ENCODE measurements at places on chromosomes 5 and 9.

DNA sequence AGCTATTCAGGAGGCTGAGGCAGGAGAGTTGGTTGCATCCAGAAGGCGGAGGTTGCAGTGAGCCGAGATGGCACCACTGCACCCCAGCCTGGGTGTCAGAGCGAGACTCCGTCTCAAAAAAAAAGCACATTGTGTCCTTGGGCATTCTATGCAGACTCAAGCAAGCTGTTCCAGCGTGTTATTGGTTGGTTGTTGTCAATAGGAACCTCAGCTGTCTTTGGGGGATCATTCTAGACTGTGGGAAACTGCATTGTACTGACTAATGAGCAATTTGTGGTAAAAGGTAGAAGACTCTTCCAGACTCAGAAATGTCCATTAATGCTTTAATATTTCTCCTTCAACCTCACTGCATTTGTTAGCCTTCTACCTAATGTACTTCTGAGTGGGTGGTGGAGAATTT is 379.5 kb upstream of the GRAMD2B start:
- no peak for DNase-seq

DNA sequence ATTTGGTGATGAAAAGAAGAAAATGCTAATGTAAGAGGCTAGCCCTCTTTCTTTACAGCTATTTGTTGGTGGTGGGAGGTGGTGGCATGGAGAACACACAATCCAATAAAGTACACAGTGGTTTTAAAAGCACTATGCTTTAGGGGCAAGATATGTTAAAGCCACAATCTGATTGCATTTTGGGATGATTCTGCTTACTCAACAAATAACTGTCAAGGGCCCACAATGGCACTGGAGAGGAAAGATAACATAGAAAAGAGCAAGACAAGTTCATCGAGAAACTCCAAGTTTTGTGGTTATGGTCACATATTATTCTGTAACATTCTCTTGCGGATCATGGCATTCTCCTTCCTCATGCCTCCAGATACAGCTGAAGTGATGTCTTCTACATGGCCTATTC is 38.8 kb downstream of the OTP start:
- no peak for DNase-seq

GRCh38 chr5:135467051-135467625 is 15.0 kb upstream of the TIFAB start:
- no peak for DNase-seq

DNA sequence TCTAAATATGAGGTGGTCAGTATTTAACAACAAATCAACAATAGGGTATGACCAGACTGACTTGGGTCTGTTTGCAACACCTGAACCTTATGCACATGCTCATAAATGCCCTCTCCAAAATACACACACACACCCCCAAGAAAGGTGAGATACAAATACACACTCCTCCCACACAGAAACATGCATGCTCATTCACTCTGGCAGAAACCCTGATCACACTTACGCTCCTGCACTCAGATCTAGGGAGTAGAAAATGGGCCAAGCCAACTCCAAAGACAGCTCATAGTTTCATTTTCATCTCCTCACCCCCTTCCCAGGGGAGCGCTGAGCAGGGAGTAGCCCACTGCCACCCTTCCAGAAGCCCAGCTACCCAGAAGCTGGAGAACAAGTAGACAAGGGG is 11.3 kb downstream of the TRIM7 start:
- DNase-seq, result no peak

GRCh38 chr9:69916950-69917349 is 96.3 kb downstream of the CFAP95 start:
- no peak for DNase-seq

- no peak for DNase-seq
These were observed 6.7 kb upstream of the PHF2 start for GRCh38 chr9:93569621-93570174.

- DNase-seq, result peak; percentile 51
These were observed 643 bp downstream of the PLEKHG4B start for GRCh38 chr5:92401-93220.

GRCh38 chr5:141322261-141322660 is 1.7 kb upstream of the TAF7 start:
- no peak for DNase-seq

GRCh38 chr9:27572061-27572460 is 1.2 kb downstream of the C9orf72 start:
- DNase-seq, result no peak

GRCh38 chr9:78031444-78031892 is at the start of gene GNAQ:
GNAQ (minus strand) TSS chr9:78031811; CDS start chr9:78031235, 576 bp downstream.
- peak; percentile 37 for DNase-seq

DNA sequence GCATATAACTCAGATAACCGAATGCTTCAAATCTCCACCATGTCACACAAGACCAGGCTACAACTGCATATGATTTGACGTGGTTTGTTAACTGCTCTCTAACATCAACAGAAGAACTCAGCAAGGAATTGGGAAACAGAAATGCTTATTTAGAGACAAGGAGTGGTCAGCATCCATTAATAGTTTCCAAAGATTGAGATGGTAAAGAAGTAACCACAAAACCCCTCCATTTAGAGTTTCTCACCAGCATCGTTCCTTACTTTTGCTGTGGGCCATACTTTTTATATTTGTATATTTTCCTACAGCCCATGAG is 25.2 kb downstream of the DPYSL3 start:
- no peak for DNase-seq

DNA sequence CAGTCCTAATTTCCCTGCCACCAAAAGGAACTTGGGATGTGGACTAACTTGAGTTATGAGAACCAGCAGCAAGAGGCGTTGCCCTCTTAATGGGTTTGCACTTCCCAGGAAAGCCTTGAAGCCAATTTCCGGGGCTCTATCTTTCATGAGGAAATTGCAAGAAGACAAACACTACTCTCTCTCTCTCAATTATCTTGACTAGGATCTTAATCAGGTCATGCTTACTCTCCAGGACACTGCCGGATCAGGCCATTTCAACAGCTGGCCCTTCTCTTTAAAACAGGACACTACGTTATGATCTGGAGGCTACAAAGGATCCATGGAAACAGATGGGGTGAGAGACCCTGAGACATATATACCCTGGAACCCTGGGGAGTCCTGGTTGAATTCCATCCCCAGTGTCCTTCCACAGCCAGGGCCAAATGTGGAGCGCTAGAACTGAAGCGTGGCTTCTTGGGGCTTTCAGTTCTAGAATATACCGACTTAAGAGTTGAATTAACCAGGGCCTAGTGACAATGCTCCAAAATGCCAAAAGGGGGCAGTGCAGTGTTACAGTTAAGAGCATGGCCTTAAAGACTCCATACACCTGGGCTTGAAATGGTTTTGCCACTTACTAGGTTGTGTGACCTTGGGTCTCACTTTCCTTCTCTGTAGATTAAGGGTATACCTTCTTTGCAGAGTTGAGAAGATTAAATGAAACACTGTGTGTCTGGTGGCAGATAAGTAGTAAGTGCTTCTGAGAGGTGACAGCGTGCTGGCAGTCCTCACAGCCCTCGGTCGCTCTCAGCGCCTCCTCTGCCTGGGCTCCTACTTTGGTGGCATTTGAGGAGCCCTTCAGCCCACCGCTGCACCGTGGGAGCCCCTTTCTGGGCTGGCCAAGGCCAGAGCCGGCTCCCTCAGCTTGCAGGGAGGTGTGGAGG is 21.1 kb downstream of the FAM219A start:
- DNase-seq, result no peak

DNA sequence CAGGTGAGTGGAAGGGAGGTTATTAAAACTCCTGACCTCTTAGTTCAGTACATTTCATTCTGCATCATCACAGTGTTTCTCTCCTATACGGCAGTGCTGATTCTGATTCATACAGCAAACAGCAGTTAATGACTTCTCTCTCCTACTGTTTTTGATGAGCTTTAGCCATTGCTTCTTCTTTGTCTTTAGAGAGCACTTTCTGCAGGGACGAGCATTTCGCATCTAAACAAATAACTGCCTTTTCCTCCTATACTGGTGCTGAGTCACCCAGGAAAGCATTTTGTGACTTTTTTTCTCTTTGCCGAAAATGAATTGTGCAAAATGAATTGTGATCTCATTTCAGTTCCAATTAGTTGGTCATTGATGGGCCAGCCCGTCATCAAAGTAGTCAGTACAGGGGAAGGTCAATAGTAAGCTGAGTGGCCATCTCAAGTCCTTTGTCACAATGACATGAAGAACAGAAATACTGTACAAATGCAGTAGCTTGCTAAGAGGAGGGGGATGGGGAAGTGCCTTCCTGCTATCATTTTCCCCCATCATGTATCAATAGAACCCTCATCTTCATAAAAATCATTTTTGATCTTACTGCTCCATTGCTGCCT is 98.5 kb downstream of the INSYN2B start:
- no peak for DNase-seq

DNA sequence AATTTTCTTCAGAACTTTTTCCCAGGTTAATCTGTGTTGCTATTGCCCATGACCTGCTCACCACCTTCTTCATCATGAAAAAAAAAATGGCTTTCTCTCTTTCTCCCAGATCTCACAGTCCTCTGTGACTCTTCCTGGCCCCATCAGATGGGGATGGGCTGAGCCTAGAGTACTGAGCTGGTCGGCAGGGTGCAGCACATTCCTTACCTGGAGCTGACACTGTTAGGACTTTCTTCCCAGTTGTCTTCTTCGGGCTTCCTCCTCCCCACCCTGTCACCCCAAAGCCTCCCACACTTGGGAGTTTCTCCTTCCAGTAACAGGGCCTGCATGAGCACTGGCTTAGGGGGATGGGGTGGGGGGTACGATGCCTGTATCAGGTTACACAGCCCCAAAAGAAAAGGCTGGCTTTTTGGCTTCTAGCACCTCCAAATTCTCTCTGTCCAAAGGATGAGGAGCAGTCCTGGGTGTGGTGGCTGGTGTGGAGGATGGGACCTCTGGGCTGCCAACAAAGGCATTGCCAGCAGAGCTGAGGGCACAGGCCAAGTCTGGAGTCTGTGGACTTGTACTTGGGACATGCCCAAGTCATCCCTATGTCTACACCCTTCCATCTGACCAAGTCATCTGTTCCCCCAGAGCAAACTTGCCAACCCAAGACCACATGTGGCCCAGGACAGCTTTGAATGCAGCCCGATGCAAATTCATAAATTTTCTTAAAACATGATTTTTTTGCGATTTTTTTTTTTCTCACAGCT is 68.0 kb upstream of the HSPA9 start:
- DNase-seq, result no peak

DNA sequence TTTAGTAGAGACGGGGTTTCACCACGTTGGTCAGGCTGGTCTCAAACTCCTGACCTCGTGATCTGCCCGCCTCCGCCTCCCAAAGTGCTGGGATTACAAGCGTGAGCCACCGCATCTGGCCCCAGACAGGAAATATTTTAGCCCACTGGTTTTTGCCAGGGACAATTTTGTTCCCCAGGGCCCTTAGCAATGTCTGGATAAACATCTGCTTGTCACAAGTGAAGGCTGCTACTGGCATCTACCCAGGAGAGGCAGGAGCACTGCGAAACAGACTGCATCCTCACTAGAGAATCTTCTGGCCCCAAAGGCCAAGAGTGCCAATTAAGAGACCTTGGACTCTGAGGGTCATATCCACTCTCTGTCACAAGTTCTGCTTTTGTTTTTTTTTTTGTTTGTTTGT is 2.4 kb upstream of the TPRN start:
- no peak for DNase-seq

GRCh38 chr9:125433461-125434011 is 171.9 kb downstream of the GAPVD1 start:
- no peak for DNase-seq

DNA sequence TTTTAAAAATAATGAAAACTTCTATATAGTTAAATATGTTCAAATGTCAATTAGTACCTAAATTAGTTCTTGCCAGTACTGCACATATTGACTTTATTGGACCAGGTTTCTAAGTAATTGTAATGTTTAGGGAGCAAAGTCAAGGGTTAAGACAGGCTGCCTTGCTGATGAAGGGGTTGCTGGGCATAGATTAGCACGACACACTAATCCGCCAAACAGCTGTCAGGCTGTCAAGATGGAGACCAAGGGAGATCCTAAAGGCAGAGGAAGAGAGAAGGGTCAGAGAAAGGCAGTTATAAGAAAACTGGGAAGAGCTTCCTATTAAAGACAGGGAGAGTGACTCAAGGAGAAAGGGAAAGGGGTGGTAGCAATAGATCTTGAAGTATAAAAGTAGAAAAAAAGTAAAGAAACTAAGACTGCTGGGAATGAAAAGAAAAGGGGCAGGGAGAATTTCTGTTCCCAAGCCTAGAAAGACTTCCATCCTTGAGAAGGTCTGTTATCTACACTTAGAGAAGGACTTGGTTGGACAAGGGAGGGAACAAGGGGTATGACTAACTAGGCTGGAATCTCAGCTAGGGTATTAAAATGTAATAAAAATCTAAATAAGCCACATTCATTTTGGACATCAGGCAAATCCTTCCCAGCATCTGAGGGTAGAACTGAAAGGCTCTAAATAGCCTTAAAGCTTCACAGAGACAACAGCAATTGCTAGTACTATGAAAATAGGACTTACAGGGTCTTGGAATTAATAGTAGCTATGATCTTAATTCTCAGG is 188.7 kb downstream of the FBXL17 start:
- no peak for DNase-seq

DNA sequence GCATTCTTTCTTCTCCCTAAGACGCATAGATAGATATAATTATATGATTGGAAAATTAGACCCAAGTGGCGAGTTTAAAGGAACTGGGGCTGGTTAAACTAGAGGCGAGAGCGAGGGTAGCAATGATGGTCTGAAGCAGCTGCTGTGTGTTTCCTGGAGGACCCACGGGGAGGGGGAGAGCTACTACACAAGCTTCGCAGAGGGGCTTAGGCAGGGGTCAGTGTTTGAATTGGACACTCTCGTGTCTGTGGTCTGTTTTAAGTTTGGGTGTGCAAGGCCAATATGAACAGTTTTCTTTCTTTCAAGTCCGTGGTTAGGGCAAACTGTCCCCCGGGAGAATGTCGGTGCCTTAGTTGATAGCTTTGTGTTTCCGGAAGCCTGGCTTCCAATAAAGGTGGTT is 43.1 kb downstream of the PDZD2 start:
- DNase-seq, result no peak

- no peak for DNase-seq
These were observed 183.9 kb downstream of the AUH start for GRCh38 chr9:91177661-91178280.

DNA sequence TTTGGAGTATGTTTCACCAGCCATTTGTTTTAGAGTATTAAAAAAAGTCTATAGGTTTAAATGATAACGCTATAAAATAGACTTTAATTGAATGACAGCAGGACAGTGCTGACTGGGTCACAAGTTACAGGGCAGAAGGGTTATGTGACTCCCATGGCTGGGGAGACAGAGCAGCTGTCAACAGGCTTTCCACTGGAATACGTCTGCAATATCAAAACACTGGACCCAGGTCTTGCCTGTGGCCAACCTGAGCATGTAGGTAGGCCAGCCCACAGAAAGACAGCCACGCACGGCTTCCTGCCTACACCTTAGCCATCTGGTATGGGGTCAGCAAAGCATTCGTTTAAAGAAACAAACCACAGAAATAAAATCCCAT is 80.7 kb downstream of the OTULIN start:
- DNase-seq, result no peak

All from right kidney (tissue), 9 donors.